Astrocyte of the cerebellum (primary cell): ENCODE measurements at places on chromosomes 7 and 10.
A peak's percentile ranks its signal among the peaks of the same experiment; 100 is the strongest.

DNA sequence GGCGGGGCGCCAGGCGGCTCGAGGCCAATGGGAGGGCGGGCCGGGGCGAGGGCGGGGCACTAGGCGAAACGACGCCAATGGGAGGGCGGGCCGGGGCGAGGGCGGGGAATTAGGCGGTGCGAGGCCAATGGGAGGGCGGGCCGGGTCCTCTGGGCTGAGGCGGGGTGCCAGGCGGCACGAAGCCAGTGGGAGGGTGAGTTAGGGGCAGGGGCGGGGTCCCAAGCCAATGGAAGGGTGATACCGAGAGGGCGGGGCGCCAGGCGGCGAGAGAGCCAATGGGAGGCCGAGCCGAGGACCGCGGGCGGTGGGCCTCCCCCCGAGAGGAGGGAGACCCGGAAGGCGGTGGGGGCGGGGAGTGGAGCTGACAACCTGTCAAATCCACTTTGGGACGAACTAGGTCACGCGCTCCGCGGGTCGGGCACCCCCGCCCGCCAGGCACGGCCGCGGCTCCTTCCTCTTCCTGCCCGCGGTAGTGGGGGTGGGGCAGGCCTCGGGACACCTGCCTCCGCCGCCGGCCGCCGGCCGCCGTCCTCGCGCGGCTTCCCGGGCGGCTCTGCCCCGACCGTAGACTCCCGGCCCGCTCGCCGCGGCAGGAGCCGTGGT is 28.0 kb upstream of the KMT2C start:
- peak; percentile 97 for DNase-seq

GRCh38 chr7:70761711-70762328 is 370.1 kb upstream of the GALNT17 start:
- DNase-seq = no peak

GRCh38 chr7:138063400-138063799 is 12.9 kb upstream of the AKR1D1 start:
- no peak for DNase-seq

- no peak for DNase-seq
These were observed 59.1 kb upstream of the COL1A2 start for GRCh38 chr7:94335586-94335985.

- no peak for DNase-seq
These were observed 48.7 kb upstream of the SLC35G1 start for GRCh38 chr10:93844979-93845626.

DNA sequence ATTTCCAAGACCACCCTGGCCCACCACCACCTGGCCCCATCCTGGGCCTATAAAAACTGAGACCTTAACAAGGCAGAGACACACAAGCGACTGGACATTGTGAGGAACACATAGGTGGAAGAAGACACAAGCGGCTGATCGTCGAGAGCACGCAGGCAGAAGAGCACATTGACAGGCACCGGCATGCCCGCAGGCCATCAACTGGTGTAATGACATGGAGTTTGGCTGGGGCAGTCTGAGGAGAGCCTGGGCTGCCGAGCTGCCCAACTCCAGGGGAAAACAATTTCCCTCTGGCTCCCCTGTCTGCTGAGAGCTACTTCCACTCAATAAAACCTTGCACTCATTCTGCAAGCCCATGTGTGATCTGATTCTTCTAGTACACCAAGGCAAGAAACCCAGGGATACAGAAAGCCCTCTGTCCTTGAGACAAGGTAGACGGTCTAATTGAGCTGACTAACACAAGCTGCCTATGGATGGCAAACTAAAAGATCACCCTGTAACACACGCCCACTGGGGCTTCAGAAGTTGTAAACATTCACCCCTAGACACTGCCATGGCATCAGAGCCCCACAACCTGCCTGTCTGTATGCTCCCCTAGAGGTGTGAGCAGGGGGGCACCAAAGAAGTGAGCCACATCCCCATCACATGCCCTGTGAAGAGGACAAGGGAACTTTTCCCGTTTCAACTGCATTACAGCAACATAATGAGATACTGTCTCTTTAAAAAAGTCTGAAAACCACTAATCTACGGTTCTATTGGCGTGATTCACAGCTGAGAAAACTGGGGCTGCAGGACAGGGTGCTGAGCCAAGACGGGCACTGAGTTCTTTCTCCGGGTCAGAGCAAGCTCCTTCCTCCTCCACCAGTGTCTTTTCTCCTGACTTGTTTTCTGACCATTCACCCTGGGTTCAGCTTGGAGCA is 18.5 kb upstream of the TNS3 start:
- no peak for DNase-seq

- DNase-seq = no peak
These were observed 249.8 kb downstream of the AUTS2 start for GRCh38 chr7:69847921-69848612.

DNA sequence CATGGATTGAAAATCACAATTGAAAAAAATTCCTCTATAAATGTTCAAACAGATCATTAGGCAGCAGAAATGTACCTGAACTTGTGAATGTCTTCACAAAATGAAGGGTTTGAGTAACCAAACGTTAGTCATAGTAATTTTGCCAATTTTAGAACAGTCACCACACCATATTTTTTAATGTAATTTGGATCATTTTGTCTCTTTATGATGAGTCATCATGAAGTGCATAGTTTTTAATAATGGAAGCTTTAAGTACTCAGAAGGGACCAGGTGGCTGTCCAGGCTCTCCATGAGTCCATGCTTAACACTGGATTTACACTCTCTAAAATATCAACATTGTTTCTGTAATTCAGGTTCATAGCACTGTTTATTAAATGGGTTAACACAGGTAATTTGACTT is 219.2 kb downstream of the ETV1 start:
- DNase-seq = no peak

- DNase-seq = no peak
These were observed 61.2 kb downstream of the OAT start for GRCh38 chr10:124357561-124357885.

GRCh38 chr7:156220078-156220605 is 407.9 kb upstream of the SHH start:
- no peak for DNase-seq

DNA sequence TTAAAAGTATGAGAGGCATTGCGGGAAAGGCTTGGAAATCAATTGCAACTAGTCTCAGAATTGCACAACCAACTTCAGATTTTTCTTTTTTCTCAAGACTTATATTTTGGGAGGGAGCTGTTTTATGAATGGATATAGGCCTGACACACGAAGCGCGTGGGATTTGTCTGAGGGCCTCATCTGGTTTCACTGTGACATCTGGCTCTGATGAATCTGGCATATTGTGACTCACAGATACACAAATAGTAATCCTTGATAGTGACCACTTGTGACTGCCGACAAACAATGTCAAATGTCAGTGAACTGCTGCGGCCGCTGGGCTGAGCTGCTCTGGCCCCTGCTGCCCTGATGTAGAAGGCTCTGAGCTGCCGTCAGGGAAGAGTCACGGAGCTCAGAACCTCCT is 655.1 kb downstream of the INHBA start:
- DNase-seq = no peak

DNA sequence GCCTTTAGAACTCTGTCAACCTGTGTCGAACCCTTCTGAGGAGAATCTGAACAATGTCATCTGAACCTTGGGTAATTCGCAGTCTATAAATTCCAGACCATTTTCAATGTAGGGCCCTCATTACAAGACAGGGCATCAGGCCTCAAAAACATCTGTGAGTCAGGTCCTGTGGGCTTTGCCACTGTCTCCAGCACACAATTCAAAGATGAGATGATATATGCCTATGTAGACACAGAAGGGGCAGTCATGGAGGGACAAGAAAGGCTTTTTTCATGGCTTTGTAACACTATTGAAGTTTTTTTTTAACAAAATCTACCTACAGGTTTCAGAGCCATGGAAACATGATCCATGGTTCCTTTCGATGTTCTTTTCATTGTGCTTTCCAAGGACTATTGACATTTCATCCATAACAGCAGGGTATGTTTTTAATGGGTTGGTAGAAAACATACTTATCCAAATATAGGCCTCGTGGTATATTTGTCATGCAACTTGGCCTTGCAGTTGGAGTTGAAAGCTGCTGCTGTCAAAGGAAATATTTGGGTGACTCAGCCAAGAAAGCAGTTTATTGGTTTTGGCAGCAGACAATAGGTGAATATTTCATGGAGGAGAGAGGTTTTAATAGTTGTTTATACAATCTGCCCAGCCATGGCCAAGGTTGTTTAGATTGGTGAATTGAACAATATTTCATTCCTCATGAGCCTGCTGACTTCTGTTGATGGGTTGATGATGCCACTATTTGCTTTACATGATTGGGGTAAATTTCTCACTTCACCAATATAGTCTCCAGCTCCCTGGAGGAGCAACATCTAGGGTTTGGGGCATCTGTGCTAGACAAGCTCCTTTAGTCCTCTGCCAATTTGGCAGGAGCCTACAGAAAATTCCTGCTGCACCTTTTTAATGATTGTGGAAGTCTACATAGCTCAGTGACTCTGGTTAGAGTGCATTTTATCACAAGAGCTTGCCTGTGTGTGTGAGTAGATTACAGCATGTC is 158.4 kb upstream of the TMEM72 start:
- peak; percentile 94 for DNase-seq

DNA sequence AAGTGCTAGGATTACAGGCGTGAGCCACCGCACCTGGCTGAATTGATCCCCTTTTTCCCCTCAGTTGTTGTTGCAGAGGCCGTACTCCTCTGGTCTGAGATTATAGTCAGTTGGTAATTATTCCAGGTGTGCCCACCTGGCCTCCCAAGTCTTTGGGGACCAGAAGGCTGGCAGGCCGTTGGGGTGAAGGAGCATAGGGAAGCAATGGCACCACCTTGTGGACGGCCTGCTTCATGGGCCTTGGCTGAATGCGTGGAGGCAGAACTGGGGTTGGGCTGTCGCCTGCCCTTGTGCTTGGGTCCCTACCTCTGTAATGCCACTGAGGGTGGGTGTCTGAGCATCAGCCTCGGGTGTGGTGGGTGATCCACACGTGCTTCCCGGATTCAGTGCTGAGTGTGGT is 125.7 kb downstream of the RGS10 start:
- no peak for DNase-seq

- peak; percentile 9 for DNase-seq
These were observed 111.4 kb upstream of the FGFR2 start for GRCh38 chr10:121709675-121710073.

GRCh38 chr7:90594751-90595317 is 1.3 kb upstream of the CDK14 start:
- DNase-seq = peak; percentile 81

- DNase-seq = no peak
These were observed 101.9 kb downstream of the EXOC4 start for GRCh38 chr7:133354546-133355324.
